ENCODE measurements at places on chromosomes 13 and 19.

DNA sequence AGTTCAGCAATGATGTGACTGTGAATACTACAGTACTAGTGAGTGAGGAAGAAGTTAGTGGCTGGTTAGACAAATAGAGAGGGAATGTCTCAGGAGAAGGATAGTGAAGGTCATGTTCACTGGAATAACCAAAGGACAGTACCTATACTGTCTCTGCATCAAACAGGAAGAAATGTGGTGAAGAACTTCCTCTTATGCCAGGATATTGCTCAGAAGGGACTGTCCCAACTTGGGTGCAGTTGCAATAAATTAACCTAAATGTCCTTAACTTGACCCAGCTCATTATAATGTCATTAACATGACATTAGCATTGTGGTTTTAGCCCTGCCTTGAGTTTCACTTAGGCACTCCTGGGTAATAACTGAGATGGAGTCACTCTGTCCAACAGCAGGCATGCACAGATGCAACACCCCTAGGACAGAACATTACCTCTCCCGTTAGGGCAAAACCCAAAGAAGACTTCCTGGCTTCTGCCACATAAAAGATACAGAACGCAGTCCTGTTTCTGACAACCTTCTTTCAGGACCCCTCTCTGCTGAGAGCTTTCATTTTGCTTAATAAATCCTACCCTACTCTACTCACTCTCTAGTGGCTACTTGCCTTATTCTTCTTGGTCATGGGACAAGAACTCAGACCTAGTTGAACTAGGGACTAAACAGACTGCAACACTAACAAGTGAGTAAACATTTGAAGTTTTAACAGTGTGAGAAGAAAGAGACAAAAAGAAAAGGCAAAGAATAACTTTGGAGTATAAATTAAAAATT is 1591.6 kb upstream of the MIR17HG start:
- no peak for DNase-seq

GRCh38 chr13:45482571-45483173 is 17.9 kb downstream of the COG3 start:
- DNase-seq = no peak

DNA sequence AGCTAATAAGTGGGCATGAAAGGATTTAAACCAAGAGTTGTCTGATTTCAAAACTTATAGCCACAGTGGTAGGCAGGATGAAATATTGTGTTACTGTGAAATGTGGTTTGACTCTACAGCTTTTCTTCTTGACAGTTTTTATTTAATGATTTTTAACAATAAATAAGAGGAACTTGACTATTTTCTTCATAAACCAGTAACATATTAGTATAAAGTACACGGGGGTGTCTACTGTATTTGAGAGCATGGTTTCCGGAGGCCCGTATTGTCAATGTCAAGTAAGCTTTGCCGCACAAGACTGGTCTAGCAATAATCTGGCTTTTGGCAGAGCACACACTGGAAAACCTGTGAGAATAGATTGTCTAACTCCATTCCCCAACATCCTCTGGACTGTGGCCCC is 894.5 kb downstream of the PCDH9 start:
- no peak for DNase-seq

DNA sequence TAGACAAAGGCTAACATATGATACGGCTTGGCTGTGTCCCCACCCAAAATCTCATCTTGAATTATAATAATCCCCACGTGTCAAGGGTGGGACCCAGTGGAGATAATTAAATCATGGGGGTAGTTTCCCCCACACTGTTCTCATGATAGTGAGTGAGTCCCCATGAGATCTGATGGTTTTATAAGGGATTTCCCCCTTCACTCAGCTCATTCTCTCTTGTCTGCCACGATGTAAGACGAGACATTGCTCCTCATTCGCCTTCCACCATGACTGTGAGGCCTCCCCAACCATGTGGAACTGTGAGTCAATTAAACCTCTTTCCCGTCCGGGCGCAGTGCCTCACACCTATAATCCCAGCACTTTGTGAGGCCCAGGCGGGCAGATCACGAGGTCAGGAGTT is 143.5 kb downstream of the RXFP2 start:
- no peak for DNase-seq

- DNase-seq = no peak
These were observed 235.1 kb downstream of the DLEU7 start for GRCh38 chr13:50608370-50608769.
